ENCODE measurements at places on chromosomes 7 and 10. TPM values are rescaled to one million over a fixed set of nuclear protein-coding genes. Genes with fewer than 3 reads are reported as not detected.
A peak's percentile ranks its signal among the peaks of the same experiment; 100 is the strongest.

- no peak for DNase-seq
- peaks cover under 1% of the 10 kb centered on the region for H3K4me1 ChIP-seq
- H3K36me3 ChIP-seq = no peaks in the 10 kb centered on the region
- H3K27me3 ChIP-seq = no peaks in the 10 kb centered on the region
- no peak overlapping the region for H3K27ac ChIP-seq
These were observed 136.2 kb downstream of the PRPF18 start for GRCh38 chr10:13722747-13723653.

DNA sequence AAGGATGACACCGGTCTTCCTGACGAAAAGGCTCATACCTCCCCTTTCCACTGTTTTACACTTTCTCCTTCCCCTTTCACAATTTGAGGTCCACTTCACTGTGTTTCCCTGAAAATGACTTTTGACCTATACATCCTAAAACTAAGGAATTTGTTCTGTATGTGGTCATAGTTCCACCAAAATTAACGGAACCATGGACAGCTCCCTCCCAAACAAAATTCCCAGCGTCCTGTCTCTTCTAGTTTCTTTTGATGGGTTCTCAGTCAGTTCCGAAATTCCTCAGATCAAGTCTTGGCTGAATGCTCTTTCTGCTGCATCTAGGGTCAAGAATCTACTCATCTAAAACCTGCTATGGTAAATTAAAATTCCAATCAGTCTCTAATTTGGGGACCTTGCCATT, 1191.9 kb downstream of the CNTNAP2 start:
- no peak for DNase-seq
- no peak overlapping the region for H3K4me3 ChIP-seq
- no peaks in the 10 kb centered on the region for H3K36me3 ChIP-seq
- no peaks in the 10 kb centered on the region for H3K4me1 ChIP-seq
- H3K27me3 ChIP-seq = no peaks in the 10 kb centered on the region

DNA sequence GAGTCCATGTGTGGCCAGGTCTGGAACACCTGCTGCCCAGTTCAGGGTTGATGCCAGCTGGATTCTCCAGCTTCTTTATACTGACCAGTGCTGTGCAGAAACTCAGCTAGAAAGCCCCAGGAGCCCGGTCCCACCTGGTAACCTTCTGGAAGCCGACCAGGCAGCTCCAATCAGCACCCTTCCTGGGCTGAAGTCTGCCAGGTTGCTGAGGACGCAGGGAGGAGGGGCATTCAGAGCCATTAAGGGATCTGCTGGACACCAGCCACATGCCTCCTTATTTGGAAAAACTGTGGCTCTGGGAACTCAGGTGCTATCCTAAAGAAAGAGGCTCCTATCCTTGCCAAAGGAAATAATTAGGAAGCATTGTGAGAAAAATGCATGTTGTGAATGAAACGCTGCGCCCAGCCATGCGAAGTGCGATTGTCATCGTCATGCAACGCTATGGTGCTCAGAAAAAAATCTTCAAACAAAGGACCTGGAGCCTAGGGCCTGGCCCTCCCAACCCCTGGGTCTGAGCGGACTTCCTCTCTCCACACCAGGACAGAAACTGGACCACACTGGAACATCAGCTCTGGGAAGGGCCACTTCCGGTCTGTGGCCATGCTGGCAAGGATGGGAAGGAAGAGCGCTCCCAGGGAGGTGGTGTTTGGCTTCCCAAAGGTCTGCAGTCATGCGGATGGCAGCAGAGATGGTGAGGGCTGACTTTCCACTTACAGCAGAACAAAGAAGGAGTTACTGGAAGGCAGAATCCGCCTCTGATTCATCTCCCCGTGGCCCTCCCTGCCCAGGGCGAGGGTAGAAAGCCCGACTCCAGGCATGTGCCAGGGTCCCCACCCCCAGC, 90.1 kb downstream of the FAM53B start:
- peaks cover 5% of the 10 kb centered on the region for H3K4me1 ChIP-seq
- H3K27ac ChIP-seq = no peak overlapping the region
- H3K36me3 ChIP-seq = no peaks in the 10 kb centered on the region
- no peak for DNase-seq
- H3K4me3 ChIP-seq = no peak overlapping the region

- no peaks in the 10 kb centered on the region for H3K27me3 ChIP-seq
- H3K4me3 ChIP-seq = no peak overlapping the region
- DNase-seq = no peak
- H3K36me3 ChIP-seq = no peaks in the 10 kb centered on the region
- no peak overlapping the region for H3K27ac ChIP-seq
- no peaks in the 10 kb centered on the region for H3K4me1 ChIP-seq
These were observed 276.2 kb upstream of the AOAH start for GRCh38 chr7:37000511-37000910.

DNA sequence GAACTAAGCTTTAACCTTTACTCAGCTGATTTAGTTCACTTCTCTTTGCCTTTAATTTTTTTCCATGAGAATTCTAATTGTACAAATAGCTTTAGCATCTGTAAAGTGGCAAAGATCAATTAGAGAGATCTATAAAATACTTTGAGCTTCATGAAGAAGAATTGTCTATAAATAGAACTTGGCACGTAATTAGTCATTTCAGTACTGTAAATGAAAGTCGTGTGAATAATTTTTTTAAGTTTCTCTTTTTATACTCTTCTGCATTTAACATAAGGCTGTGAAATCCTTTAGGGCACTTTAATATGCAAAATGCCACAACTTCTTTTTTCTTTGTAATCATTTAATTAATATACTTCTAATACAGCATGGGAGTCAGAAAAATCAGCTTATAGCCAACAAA, 177.8 kb downstream of the CSTF2T start:
- no peak for DNase-seq
- peaks cover 7% of the 10 kb centered on the region for H3K4me1 ChIP-seq
- no peaks in the 10 kb centered on the region for H3K36me3 ChIP-seq
- no peaks in the 10 kb centered on the region for H3K27me3 ChIP-seq
- no peak overlapping the region for H3K27ac ChIP-seq

DNA sequence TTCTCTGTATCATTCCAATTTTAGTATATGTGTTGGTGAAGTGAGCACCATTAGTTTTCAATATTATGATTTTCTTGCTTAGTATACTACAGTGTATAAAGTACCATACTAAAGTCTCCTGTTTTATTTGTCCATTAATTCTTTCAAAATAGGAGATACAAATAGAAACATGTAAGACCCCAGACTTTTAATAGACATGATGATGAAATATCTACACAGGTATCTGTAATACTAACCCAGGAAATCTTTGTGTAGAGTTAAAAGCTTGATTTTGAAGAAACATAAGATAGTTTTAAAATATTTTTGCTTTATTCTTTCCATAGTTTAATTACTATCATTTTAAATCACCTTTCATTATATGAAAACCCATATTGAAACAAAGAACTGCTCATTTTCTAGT, 133.8 kb upstream of the WNT16 start:
- DNase-seq = no peak
- no peaks in the 10 kb centered on the region for H3K4me1 ChIP-seq
- H3K27ac ChIP-seq = no peak overlapping the region
- no peaks in the 10 kb centered on the region for H3K27me3 ChIP-seq
- H3K36me3 ChIP-seq = no peaks in the 10 kb centered on the region
- no peak overlapping the region for H3K4me3 ChIP-seq

GRCh38 chr7:1558181-1558811, 2.3 kb upstream of the TMEM184A start:
- no peak for DNase-seq
- H3K27ac ChIP-seq = no peak overlapping the region
- H3K27me3 ChIP-seq = no peaks in the 10 kb centered on the region
- H3K36me3 ChIP-seq = no peaks in the 10 kb centered on the region
- no peak overlapping the region for H3K4me3 ChIP-seq

DNA sequence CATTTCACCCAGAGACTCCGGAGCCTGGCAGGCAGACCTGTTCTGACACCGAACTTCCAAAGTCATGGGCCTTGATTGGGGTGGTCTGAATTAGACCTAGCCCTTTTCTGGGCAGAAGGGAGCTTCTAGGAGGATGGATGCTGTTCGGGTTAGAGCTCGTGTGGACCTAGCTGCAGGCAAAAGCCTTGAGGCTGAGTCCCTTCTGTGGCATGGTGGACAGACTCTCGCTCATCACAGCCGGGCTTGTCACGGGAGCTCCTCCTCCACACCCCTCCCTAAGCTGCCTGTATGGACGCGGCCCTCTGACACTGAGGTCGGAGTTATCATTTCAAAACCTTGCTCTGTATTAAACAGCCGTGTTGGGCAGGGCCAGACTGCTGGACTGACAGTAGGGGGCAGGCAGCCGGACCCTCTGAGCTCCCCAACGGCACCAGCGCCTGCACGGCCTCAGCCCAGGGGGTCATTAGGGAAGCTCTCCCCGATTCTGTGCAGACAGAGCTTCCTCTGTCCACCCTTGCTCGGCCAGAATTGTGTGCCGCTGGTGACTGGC, 2.2 kb downstream of the IRF5 start:
- H3K36me3 ChIP-seq = no peaks in the 10 kb centered on the region
- peak overlapping the region; percentile 75 for H3K27ac ChIP-seq
- DNase-seq = peak; percentile 30

GRCh38 chr10:52442576-52442975, 128.5 kb downstream of the DKK1 start:
- H3K27ac ChIP-seq = no peak overlapping the region
- no peak for DNase-seq
- H3K36me3 ChIP-seq = no peaks in the 10 kb centered on the region
- H3K4me3 ChIP-seq = no peak overlapping the region

GRCh38 chr10:59887972-59888640, 18.2 kb downstream of the CCDC6 start:
- peaks cover 64% of the 10 kb centered on the region for H3K4me1 ChIP-seq
- no peaks in the 10 kb centered on the region for H3K36me3 ChIP-seq
- DNase-seq = no peak
- no peak overlapping the region for H3K27ac ChIP-seq
- no peak overlapping the region for H3K4me3 ChIP-seq

DNA sequence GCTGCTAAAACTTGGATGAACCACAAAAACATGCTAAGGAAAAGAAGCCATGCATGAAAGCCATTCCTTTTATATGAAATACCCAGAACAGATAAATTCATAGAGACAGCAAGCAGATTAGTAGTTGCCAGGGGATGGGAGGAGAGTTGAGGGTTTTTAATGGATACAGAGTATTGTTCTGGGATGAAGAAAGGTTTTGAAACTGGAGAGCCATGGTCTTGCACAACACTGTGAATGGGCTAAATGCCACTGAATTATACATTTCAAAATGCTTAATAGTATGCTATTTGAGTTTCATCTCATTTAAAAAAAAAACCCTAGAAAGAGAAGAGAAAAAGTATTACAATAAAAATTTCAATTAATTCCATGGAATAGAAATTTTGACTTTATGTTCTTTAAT, 154.3 kb downstream of the GNAT3 start:
- no peak overlapping the region for H3K4me3 ChIP-seq
- H3K27ac ChIP-seq = no peak overlapping the region
- no peaks in the 10 kb centered on the region for H3K4me1 ChIP-seq
- H3K36me3 ChIP-seq = no peaks in the 10 kb centered on the region

DNA sequence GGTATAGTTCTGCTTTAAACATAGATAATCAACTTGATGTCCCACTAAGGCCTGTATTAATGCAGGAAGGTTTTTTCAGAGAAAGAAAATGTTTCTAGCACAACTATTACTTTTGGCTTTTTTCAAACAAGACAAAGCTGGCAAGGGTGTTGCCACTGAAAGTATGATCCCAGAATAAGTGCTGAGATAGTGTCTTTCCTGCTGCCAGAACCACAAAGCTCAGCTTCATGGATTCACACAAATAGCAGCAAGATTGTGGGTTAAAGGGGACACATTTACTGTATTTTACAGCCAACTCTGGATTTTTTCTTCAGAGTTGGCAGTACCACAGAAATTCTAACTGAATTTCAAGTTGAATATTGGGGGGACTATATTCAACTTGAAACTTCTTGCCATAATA, 4.3 kb downstream of the NCOA4 start:
- no peak overlapping the region for H3K27ac ChIP-seq
- H3K36me3 ChIP-seq = no peaks in the 10 kb centered on the region
- DNase-seq = no peak
- peaks cover 33% of the 10 kb centered on the region for H3K4me1 ChIP-seq
- H3K4me3 ChIP-seq = no peak overlapping the region

DNA sequence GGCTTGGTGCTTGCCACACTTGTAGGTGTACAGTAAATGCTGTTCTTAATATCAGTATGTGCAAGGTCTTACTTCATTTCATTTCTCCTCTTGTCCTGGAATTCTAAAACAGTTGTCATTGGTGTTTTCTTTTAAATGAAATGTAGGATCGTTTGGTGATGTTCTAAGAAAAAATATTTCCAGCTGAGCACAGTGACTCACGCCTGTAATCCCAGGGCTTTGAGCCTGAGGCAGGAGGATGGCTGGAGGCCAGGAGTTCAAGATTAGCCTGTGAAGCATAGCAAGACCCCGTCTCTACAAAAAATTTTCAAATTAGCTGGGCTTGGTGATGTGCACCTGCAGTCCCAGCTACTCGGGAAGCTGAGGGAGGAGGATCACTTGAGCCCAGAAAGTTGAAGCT, 32.6 kb upstream of the ELN start:
- H3K4me3 ChIP-seq = no peak overlapping the region
- no peaks in the 10 kb centered on the region for H3K27me3 ChIP-seq
- no peaks in the 10 kb centered on the region for H3K36me3 ChIP-seq
- no peak for DNase-seq

- H3K27me3 ChIP-seq = no peaks in the 10 kb centered on the region
- DNase-seq = peak; percentile 62
- no peaks in the 10 kb centered on the region for H3K36me3 ChIP-seq
- H3K4me1 ChIP-seq = peaks cover 33% of the 10 kb centered on the region
- H3K4me3 ChIP-seq = no peak overlapping the region
- H3K27ac ChIP-seq = peak overlapping the region; percentile 68
These were observed 16.4 kb upstream of the C10orf105 start for GRCh38 chr10:71735709-71736569.

GRCh38 chr7:79410345-79410744, 43.1 kb downstream of the MAGI2 start:
- no peak for DNase-seq
- no peaks in the 10 kb centered on the region for H3K27me3 ChIP-seq
- H3K36me3 ChIP-seq = no peaks in the 10 kb centered on the region
- no peak overlapping the region for H3K27ac ChIP-seq
- H3K4me3 ChIP-seq = no peak overlapping the region

GRCh38 chr10:96250349-96250748, 21.0 kb downstream of the BLNK start:
- H3K4me3 ChIP-seq = no peak overlapping the region
- no peaks in the 10 kb centered on the region for H3K27me3 ChIP-seq
- H3K4me1 ChIP-seq = peaks cover 19% of the 10 kb centered on the region
- H3K27ac ChIP-seq = no peak overlapping the region
- no peaks in the 10 kb centered on the region for H3K36me3 ChIP-seq

GRCh38 chr7:1951159-1951536, 281.1 kb downstream of the ELFN1 start:
- no peak overlapping the region for H3K4me3 ChIP-seq
- DNase-seq = peak; percentile 49
- H3K27me3 ChIP-seq = no peaks in the 10 kb centered on the region
- no peaks in the 10 kb centered on the region for H3K36me3 ChIP-seq
- H3K4me1 ChIP-seq = no peaks in the 10 kb centered on the region

GRCh38 chr10:119860866-119861607, 11.6 kb downstream of the MCMBP start:
- no peak overlapping the region for H3K4me3 ChIP-seq
- no peaks in the 10 kb centered on the region for H3K27me3 ChIP-seq
- DNase-seq = no peak
- H3K36me3 ChIP-seq = peaks cover 4% of the 10 kb centered on the region
- no peak overlapping the region for H3K27ac ChIP-seq

ESYT2 gene
- total RNA-seq = 89.4 TPM

THNSL1 gene
- 2.2 TPM for total RNA-seq

ZNF487 gene
- 6.3 TPM for total RNA-seq

OR2A42 gene
- total RNA-seq = not detected

CPEB3 gene
- total RNA-seq = 10.9 TPM

SEMA3A gene
- 1.00 TPM for total RNA-seq

MAGI2 gene
- 3.7 TPM for total RNA-seq

VGF gene
- total RNA-seq = not detected

SPDYE11 gene
- total RNA-seq = not detected

All from transverse colon (tissue), 4 donors.